ENCODE measurements at places on chromosomes 2 and 18.

DNA sequence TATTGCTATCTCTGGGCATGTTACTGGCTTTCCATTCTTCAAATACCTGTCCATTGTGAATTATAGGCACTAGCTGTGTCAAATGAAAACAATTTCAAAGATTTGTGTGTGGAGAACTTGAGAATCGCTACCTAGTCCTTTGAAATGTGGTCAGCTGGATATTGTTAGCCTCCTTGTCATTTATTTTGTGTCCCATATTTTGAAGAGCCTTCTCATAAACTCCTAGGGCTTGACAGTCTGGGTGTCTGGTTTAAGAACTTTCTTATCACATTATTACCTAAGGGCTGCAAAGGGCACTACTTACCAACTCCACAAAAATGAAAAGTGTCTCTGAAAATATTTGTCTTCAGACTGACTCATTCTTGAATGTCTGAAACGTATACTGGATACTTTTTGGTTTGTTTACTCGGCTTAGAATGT, 50.2 kb downstream of the COL4A3 start:
- no peak for DNase-seq

- DNase-seq, result no peak
Measured at GRCh38 chr2:230949966-230950873, 25.2 kb upstream of the GPR55 start.

- no peak for DNase-seq
Measured at GRCh38 chr2:16437189-16437588, 228.4 kb downstream of the CYRIA start.

GRCh38 chr18:74831571-74832250, 234.0 kb downstream of the ZNF407 start:
- DNase-seq, result no peak

GRCh38 chr2:171595896-171596295, 73.6 kb downstream of the CYBRD1 start:
- DNase-seq, result no peak

DNA sequence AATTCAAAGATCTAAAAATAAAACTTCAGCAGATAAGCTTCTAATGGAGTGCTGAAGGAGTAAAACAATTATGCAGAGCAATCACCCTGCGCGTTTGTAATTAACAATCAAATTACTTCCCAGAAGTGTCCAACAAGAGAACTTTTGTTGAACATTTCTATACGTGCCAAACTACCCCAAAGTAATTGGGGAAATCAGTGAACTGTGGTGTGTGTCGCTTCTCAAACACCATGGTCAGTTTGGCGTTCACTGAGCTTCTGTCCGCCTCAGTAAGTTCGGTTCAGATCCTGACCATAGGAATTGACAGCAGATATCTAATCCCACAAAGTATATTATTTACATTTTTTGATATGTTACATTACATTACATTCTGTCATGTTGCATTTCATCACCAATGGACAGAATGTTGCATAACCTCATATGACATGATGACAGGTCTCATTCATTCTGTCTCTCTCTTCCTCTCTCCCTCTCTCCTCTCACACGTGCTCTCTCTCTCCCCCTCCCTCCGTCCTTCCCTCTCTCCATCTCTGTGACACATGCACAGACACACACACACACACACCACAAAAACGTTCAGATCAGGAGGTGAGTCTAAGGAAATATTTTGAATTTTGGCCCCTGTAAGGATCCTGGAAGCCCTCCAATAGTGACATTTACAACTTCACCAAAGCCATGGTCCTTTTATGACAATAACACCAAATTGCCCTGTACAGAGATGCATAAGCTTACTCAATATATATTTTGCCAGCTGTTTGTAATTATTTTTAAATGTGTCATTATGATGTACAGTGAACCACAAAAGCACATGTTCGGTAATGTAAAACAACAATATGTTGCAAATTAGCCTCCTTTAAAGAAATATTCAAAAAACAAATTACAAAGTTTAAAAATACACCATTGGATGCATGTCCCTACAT, 269.2 kb downstream of the FIGN start:
- no peak for DNase-seq

Measured in testis (tissue), 5 donors.